ENCODE measurements at places on chromosomes 11 and 22.

DNA sequence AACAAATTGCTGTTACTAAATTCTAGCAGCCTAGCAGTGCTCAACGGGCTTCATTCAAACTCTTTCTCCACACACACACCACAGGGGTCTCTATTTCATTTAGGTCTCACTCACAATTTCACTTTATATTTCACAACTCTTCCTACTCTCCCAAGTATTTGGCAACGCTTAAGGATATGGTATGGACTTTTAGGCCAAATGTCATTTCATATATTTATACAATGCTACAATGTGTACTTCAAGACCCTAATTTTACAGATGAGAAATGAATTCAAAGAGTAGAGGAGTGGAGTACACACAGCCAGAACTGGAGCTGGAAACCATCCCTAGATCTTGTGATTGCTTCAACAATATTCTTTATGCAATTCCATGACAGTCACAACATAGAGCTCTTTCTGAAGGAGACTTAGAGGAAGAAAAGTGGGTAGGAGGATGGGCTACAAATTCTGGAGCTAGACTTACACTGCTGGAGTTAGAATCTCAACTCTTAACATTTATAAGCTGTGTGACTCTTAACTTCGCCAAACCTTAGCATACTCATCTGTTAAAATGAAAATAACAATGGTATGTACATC is 2.5 kb upstream of the MS4A13 start:
- no peak for DNase-seq

GRCh38 chr11:122036018-122036417 is 80.0 kb downstream of the BLID start:
- no peak for DNase-seq

GRCh38 chr22:46355996-46356471 is 20.5 kb downstream of the TRMU start:
- peak; percentile 62 for DNase-seq

DNA sequence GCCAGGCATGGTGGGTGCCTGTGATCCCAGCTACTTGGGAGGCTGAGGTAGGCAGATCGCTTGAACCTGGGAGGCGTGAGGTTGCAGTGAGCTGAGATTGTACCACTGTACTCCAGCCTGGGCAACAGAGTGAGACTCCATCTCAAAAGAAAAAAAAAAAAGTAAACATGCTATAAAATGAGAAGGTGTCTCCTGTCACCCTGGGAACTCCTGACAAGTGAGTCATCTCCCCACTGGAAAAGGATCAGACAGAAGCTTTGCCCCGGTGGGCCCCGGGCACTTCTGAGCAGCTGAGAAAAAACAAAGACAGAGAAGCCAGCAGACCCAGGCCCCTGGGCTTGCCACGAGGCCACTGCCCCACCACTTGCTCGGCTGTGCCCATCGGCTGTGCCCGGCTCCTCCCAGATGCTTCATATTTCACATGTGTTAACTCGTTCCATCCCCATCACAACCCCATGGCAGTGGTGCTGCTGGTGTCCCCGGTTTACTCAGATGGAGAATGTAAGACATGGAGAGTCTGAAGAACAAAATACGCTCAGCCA is 22.3 kb downstream of the TTLL1 start:
- DNase-seq: no peak

DNA sequence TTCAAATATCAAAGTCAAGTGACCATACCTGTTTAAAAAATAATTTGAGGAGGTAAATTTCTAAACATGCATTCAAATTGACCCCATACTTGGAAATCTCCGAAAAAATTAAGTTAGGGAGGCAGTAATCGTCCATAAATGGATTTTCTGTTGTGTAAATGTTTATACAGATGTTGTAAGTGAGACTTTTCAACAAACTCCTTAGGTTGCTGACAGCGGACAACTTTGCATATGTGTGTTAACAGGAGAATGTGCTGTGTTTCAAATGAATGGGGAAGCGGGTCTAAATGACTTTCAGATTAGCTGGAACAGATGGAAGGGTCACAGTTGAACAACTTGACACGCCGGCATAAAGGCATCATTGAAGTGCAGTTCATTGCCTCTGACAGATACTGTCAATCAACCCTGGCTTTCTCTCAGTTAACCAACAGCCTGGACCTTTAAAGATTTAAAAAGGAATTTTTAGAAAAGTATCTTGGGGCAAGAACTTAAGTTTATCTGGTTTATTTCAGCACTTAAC is 98.2 kb upstream of the DBX1 start:
- no peak for DNase-seq

DNA sequence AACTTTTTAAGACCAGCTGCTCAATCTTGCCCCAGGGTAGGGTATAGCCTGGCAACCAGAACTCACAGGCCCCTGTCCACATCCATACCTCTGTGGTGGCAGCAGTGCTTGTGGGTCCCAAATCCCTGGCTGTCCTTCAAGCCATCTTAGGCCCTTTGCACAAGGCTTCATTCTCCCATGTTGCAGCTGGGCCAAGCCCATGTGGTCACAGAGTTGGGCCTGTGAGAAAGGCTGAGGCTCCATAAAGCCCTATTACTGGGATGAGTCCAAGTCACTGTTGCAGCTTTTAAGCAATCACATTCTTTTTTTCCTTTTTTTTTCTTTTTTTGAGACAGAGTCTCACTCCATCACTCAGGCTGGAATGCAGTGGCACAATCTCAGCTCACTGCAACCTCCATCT is 47.9 kb upstream of the SLC25A1 start:
- DNase-seq: no peak

GRCh38 chr11:14443638-14444037 is 56.0 kb downstream of the COPB1 start:
- DNase-seq: no peak
